ENCODE measurements at places on chromosomes 7 and 10. TPM values are rescaled to one million over a fixed set of nuclear protein-coding genes. Genes with fewer than 3 reads are reported as not detected.

DNA sequence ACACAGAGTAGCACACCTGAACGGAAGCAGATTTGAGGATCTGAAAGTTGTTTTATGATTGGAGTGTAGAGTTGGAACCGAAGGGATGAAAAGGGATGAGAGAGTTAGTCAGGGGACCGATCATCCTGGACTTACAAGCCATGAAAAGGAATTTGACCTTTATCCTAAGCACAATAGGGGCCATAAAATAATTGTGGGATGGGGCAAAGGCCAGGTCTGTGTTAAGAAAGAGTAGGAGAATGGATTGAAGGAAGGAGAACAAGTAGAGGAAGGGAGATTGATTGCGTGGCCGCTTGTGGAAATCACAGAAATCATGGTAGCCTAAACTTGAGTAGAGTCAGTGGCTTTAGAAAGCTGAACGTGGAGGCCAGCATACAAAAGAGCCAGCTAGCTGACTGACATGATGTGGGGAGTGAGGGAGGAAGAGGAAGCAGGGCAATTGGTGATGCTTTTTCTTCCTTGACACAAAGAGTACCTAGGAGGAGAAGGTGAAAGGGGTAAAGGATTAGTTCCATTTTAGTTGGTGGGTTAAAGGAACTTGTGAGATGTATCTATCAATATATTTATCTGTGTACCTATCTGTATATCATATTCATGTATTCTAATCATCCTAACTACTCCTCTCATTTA is 67.1 kb upstream of the RPA3 start:
- no peak for DNase-seq

GRCh38 chr10:11863353-11864109 is 40.4 kb downstream of the PROSER2 start:
- no peak for DNase-seq

- no peak for DNase-seq
Measured at GRCh38 chr7:41122256-41122987, 580.5 kb downstream of the INHBA start.

- DNase-seq, result no peak
Measured at GRCh38 chr7:2626498-2627117, 5.2 kb upstream of the TTYH3 start.

- DNase-seq, result peak; percentile 69
Measured at GRCh38 chr7:37916673-37917660, at the start of gene SFRP4. TSS of gene SFRP4 (minus strand) at chr7:37916817. CDS start at chr7:37916537, 280 bp downstream.

GRCh38 chr10:67863094-67863493 is 21.4 kb upstream of the SIRT1 start:
- no peak for DNase-seq

GRCh38 chr10:79066411-79067240 is 2.1 kb upstream of the ZMIZ1 start:
- peak; percentile 47 for DNase-seq

GRCh38 chr10:26318672-26319071 is 102.1 kb downstream of the GAD2 start:
- DNase-seq, result no peak

DNA sequence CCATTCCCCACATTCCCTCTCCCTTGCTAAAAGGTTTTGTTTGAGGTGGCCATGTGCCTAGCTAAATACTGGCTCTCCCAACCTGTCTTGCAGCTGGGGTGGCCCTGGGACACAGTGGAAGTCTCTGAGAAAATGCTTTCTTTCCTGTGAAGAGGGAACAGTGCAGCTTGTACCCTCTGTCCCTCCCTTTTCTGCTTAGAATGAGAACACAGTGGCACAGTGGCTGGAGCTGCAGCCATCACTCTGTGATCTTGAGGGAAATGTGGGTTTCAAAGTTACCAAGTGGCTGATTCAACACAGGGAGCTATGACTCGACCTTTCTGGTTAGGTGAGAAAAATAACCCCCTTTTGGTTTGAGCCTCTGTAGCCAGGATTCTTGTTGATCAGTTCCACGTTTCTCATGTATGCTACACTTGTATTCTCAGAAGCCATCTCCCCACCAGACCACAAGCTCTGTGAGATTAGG is 62.7 kb upstream of the CARD11 start:
- no peak for DNase-seq

GRCh38 chr10:101967119-101967518 is 88.9 kb downstream of the ARMH3 start:
- no peak for DNase-seq

DNA sequence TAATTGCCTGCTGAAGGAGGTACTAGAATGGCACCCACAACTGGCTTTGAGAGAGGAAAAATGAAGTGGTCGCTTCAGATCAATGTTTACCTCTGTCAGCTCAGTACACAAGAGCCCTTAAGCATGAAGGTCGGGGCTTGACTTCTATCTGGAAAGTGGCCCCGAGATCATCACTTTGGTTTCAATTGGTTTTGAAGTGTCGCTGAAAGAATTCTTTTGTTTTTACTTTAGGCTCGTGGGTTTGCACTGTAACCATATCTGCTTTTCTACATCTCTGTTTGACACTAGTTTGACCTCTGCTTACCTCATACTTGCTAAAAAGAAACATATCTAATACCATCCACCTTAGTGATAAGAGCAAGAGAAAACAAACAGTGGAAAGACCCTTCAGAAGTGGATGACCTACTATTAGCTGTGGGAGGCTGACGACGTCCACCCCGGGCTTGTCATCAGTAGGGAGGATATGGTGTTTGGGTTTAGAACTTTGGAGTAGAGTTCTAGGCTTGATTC is 361.8 kb downstream of the GATA3 start:
- DNase-seq, result no peak

- no peak for DNase-seq
Measured at GRCh38 chr10:27072436-27073114, 27.7 kb downstream of the ANKRD26 start.

DNA sequence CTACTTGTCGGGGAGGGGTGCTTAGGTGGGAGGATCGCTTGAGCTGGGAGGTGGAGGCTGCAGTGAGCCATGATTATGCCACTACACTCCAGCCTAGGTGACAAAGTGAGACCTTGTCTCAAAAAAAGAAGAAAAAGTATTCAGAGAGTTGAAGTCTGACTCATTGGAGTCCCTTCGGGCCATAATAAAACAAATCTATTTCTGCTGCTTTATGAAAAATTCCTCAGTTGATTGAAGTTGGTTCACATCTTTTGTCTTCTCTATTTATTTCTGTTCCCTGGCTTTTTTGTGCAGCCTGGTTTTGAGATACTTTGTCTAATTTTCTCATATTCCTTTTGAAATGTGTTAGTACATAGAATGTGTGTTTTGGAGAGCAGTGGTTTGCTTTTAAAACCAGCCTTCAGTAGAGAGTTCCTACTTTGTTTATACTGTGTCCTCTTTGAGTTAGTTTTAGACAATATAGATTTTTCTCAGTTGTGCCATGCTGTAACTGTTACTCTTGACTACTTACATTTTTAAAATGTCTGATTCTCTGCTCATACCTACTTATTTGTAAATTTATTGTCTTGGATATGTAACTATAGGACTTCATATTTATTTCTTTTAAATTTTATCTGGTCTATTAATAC is 36.7 kb downstream of the LUC7L2 start:
- DNase-seq, result no peak

GRCh38 chr10:71359364-71360046 is 37.2 kb upstream of the CDH23 start:
- DNase-seq, result no peak

- DNase-seq, result no peak
Measured at GRCh38 chr7:141055146-141055545, 18.7 kb upstream of the TMEM178B start.

DNA sequence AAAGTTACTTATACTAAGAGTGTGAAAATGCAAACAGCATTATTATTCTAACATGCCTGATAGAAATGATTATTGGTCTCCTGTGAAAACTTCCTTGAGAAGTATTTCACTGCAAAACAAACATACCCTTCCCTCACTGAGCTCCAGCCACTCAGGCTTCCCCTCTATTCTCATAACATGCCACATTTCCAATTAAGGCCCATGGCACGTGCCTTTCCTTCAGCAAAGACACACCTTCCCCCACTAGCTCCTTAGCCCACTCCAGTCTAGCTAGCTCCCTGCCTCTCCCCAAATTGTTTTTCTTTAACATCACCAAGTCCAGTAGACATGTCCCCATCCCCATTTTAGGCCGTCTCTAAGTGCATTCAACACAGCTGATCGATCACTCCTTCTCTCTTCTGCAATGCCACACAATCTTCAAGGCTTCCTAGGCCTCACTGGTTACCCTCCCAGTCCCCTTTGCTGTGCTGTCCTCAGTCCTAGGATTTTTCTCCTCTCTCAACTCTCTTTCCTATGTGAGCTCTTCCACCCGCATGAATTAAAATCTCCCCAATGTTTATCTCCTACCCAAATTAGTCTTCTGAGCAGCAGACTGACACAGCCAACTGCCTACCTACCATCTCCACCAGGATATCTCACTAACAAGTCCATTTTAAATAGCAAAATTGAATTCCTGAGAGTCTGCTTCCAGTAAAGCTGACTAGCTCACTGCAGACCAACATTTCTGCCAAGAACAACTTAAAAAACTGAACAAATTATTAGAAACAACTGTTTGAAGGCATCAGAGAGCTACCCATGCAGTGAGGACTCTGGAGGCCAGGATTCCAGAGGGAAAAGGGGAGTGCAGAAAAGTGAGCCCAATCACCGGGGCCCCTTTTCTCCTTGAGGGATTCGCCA is 11.9 kb downstream of the CYTH3 start:
- DNase-seq, result no peak

DNA sequence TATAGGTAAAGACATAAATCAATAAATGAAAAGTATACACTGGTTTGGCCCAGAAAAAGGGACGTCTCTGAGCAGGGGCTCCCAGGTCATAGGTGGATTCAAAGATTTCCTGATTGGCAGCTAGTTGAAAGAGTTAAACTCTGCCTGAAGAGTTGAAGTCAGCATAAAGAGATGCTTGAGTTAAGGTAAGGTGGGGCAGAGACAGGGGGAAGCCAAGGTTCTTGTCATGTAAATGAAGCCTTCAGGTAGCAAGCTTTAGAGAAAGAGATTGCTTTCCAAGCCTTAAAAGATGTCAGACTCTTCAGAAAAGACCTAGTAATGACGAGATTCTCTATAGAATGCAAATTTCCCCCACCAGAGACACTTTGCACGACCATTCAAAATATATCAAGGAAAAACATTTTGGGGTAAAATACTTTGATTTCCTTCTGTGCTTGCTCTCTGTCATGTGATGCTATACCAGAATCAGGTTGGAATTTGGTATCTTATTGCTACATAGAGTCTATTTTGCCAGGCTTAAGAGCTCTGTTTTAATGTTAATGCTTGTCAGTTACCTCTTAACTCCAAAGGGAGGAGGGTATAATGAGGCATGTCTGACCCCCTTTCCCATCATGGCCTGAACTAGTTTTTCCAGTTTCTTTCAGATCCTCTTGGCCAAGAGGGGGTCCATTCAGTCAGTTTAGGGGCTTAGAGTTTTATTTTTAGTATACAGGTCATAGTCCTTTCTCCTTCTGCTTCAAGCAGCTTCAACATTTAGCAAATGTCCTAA is 429.6 kb downstream of the ADRA2A start:
- no peak for DNase-seq

DNA sequence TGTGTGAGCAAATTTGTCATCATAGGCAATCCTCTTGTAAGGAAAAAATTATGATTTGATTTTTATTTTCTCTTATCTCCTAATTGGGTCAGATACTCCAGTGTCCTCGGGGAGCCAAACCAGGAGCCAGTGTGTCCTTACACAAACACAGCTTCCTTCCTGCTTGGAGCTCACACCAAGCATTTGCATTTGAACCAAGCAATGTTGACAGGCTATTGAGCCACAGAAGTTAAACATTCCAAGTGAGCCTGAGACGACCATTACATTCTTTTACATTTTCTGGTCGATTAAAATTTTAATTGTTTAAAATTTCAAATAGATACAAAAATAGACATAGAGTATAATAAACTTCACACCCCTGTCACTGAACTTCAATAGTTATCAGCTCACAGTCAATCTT is 194.8 kb downstream of the CFTR start:
- no peak for DNase-seq

GRCh38 chr10:79608505-79609375 is 2.0 kb upstream of the SFTPA1 start:
- no peak for DNase-seq

GRCh38 chr10:42753126-42753506 is 29.5 kb upstream of the BMS1 start:
- DNase-seq, result peak; percentile 69

DNA sequence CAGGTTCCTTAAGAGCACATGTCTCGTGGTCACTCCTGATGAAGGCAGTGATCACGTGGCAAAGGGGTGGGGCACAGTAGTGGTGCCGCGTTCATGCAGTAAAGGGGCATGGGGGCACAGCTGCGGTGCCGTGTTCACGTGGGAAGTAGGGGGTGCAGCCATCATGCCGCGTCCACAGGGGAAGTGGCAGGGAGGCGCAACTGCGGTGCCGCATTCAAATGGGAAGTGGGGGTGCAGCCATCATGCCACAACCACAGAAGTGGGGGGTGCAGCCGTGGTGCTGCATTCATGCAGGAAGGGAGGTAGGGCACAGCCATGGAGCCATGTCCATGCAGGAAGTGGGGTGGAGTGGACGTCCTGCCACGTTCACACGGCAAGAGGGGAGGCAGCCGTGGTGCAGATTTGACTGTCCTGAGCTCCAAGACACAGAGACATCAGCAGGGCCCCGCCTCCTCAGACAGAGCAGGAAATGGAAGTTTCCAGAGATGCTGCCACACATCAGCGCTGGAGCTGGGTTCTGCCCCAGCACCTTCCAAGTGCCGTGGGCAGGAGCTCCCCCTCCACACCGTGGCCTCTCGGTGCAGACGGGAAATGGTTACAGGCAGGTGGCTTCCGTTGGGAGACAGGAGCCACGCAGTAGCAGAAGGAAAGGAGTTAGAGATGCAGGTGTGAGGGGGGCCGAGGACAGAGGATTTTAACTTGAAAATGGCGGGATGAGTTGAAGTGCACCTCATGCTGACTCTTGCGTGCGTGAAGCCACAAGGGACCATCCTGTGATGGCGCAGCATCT is 95.0 kb upstream of the DDC start:
- peak; percentile 92 for DNase-seq

DNA sequence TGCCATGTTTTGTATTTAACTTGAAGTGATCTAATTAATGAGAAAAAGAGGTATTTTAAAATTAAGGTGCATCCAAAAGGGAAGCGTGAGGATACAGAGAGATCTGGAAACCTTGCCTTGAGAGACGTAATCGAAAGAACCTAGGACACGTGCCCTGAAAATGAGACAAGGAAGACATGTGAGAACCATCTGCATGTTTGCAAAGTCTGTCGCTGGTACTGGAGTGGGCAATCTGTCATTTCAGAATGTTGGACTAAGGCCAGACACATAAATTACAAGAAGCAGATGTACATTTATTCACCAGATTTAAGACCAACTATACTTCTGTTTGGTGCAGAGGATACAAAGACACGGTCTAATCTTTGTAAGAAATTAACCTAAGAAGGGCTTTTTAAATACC is 9.2 kb downstream of the AGR2 start:
- DNase-seq, result no peak

The IFIT2 gene
- 16.4 TPM for polyA plus RNA-seq

The OPN4 gene
- not detected for polyA plus RNA-seq

The ARL3 gene
- polyA plus RNA-seq, result 21.9 TPM

The GPRIN2 gene
- polyA plus RNA-seq, result 13.5 TPM

The RINT1 gene
- 32.6 TPM for polyA plus RNA-seq

The TMEM196 gene
- not detected for polyA plus RNA-seq

The UBTD1 gene
- 17.5 TPM for polyA plus RNA-seq

The LIPN gene
- polyA plus RNA-seq, result not detected

The SFXN3 gene
- polyA plus RNA-seq, result 22.5 TPM

The GATA3 gene
- polyA plus RNA-seq, result 2.2 TPM

The GRM8 gene
- polyA plus RNA-seq, result 0.26 TPM

The AKR1B1 gene
- polyA plus RNA-seq, result 67.6 TPM
